ENCODE measurements at places on chromosomes 5 and 9.

DNA sequence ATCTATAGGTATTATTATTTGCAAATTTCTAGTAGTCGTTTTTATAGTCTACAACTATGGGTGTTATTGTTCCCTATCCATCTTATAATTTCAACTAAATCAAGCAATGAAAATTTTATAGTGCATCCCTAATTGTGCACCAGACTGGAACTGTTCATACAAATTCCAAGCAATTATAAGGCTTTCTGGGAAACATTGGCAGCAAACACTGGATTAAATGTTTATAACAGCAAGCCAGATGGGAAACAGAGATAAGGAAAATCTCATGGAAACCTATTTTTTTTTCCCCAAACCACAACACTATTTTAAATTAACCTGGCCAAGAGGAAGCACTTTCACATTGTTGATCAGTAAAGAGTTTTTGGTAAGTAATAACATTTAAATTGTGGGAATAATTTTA is 524.3 kb downstream of the RASEF start:
- DNase-seq, result no peak

DNA sequence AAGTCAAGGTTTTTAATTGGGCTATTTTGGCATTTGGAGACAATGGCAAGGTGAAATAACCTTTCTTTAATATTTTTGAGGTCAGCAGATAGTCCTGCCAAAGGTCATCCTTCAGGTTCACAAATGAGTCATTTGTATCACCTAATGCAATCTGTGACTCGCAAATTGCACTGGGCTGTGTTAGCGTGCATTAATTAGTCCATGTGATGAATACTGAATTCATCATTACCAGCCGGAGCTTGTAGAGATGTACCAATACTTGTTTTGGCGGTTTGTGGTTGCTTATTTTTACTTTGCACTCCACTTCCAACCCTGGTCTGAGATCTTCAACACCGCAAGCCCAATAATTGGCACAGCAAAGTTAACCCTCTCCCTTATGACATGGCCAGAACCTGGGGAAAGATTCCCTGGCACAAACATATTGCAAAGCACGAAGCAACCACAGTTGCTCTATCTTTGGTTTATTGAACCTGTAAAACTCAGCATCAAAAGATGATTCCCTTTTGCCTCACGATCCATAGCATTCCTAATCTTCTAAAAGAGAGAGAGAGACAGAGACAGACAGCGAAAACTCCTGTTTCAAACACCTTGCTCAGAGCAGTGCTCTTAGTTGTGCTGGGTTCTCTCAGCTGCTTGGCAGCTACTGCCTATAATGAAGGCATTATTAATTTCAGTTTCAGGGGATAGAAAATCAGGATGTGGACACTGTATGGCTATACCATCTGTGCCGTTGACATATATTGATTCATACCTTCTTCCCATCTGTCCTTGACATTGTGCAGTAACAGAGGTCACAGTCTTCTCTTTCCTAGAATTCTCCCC is 178.1 kb downstream of the EBF1 start:
- no peak for DNase-seq

DNA sequence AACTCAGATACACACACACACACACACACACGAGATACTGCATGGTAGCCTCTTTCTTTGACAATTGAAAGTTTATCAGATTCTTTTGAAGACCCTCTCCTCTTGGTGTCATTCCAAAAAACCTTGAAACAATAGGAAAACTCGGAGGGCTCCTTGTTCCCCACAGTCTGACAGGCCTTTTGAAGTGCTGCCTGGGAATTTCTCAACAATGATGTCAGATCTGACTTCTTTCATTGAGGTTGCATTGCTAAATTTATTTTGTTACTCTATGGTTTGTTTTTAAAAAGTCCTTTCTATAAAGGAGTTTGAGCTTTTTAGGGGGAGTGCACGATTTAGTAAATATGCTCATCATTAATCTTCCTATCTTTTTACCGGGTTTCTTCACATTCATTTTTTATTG is 583.9 kb downstream of the SEMA5A start:
- DNase-seq, result no peak

DNA sequence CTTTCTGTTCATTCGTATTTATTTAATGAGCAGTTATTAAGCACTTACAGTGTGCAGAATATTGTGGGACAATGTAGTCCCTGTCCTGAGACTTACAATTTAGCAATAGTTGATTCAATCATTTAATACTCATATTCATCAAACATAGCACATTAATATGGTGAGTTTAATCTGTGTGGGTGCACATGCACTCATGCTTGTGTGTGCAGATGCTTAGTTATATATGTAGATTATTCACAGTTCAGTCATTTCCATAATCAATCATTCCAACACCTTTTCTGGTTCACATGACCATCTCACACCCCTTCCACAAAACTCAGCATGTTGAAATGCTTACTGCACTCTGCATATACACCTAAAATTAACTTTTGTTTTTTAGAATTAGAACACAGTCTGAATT is 321.6 kb upstream of the RFX3 start:
- DNase-seq, result no peak

- no peak for DNase-seq
Observed at GRCh38 chr9:137167747-137168572, 1.9 kb downstream of the LRRC26 start.

- DNase-seq, result no peak
Observed at GRCh38 chr9:134971696-134972095, 54.0 kb upstream of the FCN1 start.

DNA sequence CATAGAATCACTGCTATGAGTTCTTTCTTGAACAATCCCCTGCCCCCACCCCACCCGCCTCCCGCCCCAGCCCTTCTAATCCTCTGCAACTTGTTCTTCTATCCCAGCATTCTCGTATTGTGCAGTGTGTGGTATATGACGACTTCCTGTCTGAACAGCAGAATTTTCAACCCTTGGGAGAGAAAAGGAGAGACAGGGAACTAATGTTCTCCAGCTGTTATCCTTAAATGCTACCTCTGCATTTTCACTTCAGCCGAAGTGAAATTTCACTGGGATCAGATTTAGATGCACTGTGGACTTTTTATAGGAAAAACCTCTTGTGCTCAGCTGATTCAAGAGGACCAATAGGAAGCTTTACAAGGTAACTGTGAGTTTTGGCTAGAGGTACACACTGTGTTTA is 2.2 kb downstream of the FBXL7 start:
- DNase-seq, result no peak

GRCh38 chr9:96877269-96877668 is 23.0 kb upstream of the ZNF782 start:
- no peak for DNase-seq

- DNase-seq, result no peak
Observed at GRCh38 chr9:34363619-34364351, 12.9 kb downstream of the MYORG start.

DNA sequence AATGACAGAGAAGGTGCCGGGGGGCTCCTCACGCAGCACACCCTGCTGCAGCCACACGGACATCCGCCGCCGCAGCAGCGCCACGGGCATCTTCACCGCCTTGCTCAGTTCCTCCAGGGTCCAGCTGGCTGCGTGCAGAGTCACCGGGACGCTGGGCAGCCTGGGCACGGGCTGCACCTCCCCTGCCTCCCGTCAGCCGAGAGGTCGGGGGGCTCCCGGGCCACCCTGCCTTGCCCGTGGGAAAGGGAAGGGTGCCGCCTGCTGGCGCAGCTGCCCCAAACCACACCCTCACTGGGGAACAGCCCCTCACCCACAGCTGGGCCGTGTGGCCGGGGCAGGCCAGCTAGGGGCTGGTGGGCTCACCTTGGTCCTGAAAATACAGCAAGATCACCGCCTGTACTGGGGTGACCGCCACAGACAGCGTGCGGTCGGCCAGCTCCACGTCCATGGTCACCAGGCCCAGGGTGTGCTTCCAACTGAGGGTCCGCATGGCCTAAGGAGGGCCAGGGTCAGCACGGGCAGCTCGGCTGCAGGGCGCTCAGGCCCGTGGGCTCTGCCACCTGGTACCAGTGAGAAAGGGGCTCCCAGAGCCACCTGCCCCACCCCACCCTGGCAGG is 3.6 kb upstream of the TMEM210 start:
- DNase-seq, result no peak

- DNase-seq, result no peak
Observed at GRCh38 chr9:37332578-37332977, 89.9 kb upstream of the GRHPR start.

DNA sequence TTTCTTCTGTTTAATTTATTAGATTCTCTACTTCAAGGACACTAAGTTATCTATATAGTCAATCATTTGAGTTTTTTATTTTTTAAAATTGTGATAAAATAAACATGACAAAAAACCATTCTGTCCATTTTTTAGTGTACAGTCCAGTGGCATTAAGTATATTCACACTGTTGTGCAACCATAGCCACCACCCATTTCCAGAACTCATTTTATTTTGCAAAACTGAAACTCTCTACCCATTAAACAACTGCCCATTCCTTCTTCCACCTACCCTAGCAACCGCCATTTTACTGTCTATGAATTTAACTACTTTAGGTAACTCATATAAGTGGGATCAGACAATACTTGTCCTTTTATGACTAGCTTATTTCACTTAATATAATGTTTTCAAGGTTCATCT is 275.6 kb downstream of the SH3GL2 start:
- DNase-seq, result no peak

- no peak for DNase-seq
Observed at GRCh38 chr9:16505199-16505598, 365.3 kb downstream of the BNC2 start.

DNA sequence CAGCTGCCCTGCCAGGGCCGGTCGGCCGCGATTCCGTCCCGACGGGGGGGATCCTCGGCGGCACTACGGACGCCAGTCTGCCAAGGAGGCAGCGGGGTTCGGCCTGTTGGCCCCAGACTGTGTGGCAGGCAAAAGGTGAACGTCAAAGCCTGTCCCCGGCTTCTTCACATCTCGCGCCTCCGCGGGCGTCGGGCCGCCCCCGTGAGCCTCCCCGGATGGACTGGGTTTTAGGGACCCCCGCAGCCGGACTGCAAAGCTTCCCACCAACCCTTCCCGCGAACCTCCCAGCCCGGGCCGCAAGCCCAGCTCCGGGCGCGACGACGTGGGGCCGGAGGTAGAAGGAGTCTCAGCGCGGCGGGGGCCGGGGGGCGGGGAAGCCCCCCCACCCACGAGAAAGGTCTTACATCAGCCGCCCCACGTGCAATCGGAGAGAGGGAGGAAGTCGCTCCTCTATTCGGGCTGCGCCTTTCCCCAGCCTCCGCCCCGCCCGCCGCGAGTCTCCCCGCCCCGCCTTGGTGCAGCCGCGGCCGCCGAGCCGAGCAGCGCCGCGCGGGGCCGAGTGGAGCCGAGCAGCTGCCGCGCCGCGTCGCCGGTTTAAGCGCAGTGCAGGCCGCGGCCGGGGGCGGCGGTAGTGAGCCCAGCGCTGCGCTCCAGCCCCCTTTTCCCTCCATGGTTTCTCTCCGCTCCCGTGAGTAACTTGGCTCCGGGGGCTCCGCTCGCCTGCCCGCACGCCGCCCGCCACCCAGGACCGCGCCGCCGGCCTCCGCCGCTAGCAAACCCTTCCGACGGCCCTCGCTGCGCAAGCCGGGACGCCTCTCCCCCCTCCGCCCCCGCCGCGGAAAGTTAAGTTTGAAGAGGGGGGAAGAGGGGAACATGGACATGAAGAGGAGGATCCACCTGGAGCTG is at the start of gene ANP32B:
Gene ANP32B, plus strand, starts transcription at position 659 of the 906 bp plus-strand sequence. Its CDS starts 215 bp downstream, at position 874.
- peak; percentile 97 for DNase-seq

- DNase-seq, result no peak
Observed at GRCh38 chr5:169341556-169341955, 40.6 kb upstream of the SLIT3 start.

GRCh38 chr5:35365758-35366157 is 135.5 kb upstream of the PRLR start:
- DNase-seq, result no peak

- DNase-seq, result no peak
Observed at GRCh38 chr5:66207800-66208561, 63.9 kb downstream of the SREK1 start.

DNA sequence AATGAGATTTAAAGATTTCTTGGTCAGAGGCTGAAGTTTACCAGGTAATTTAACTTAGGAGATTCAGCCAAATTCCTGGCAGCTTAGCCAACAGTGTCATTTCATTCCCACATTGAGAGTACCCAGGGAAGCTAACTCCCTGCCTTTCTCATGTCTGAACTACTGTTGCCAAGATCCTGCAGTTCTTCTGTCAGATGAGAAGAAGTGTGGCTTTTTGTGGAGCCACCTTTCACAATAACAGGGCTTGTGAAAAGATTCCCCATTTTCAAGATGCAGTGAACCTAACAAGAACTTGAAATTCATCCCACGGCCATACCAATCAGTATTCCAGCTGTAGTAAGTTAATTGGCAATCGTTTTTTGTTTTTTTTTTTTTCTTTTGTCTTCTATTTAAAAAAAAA is 176.4 kb downstream of the XRCC4 start:
- no peak for DNase-seq

- DNase-seq, result no peak
Observed at GRCh38 chr9:19232823-19233194, 2.3 kb downstream of the DENND4C start.

DNA sequence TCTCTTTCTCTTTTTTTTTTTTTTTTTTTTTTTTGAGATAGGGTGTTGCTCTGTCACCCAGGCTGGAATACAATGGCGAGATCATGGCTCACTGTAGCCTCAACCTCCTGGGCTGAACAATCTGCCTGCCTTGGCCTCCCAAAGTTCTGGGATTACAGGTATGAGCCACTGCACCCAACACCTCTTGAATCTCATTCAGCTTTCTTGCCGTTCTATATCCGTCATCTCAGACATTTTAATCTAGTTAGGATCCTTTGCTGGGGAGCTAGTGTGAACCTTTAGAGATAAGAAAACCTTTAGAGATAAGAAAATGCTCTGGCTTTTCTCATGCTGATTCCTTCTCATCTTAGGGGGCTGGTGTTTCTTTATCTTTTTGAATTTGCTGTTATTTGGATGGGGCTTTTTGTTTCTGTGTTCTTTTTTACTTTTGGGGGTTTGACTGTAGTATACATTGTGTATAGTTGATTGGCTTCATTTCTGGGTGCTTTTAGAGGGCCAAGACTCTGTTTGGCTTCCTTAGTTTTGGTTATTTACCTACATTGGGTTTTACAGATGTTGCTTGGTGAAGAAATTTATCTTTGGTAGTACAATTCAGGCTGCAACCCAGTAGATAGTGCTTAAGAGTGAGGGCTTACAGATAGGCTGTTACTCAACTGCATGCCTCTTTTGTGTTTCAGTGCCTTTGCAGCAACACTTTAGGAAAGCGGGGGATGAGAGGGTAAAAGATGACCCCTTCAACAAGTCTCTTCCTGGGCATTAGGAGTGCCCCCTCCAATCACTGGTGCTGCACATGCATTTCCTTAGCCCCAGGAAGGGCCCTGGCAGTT is 41.9 kb upstream of the SLC36A1 start:
- DNase-seq, result no peak

Data from stimulated activated CD4-positive, alpha-beta T cell treated with anti-CD3 and anti-CD28 coated beads, Interleukin-12 subunit alpha, Interleukin-12 subunit beta, amount 100 ng/mL, for 4 hours (primary cell).